ENCODE measurements at places on chromosomes 11 and 22. TPM values are rescaled to one million over a fixed set of nuclear protein-coding genes. Genes with fewer than 3 reads are reported as not detected.

OR51B6 gene
- total RNA-seq: not detected

DNA sequence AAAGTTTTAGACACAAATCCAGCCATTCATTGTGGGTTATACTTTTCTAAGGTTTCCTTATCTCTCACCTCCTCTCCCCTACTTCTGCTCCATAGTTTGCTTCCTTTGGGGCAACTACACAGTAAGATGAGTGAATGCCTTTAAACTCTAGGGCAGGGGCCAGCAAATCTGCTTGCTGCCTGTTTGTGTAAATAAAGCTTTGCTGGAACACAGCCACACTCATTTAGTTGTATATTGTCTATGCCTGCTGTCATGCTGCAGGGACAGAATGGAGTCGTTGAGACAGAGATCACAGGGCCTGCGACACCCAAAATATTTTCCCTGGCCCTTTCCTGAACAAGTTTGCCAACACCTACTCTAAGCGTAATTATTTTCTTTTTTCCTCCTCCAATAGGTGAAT lies 58.7 kb downstream of the TECTA start:
- DNase-seq: no peak

DNA sequence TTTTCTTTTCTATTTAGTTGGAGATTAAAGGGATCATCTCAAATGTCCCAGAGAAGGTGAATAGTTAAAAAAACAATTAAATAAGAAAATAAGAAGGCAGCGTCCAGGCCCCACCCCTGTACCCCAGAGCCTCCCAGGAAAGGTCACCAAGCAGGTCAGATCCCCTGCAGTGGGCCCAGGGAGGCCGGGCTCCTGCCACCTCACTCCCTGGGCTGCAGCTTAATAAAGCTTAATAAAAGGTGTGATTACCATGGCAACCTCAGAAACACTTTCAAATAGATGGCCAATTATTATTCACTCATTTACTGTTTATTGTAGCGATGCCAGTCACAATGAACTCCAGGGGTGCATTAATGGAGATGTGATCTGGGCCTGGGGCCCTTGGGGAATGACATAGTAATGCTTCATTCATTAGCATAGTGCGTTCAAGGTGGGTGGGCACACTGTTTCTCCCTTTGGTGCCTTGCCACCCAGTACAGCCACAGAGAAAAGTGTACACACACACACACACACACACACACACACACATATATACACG lies 386.2 kb downstream of the CADM1 start:
- no peak for DNase-seq

- no peak for DNase-seq
These were observed 61.0 kb downstream of the C22orf31 start for GRCh38 chr22:29000641-29001040.

MRGPRX3 gene
- not detected for total RNA-seq

DNA sequence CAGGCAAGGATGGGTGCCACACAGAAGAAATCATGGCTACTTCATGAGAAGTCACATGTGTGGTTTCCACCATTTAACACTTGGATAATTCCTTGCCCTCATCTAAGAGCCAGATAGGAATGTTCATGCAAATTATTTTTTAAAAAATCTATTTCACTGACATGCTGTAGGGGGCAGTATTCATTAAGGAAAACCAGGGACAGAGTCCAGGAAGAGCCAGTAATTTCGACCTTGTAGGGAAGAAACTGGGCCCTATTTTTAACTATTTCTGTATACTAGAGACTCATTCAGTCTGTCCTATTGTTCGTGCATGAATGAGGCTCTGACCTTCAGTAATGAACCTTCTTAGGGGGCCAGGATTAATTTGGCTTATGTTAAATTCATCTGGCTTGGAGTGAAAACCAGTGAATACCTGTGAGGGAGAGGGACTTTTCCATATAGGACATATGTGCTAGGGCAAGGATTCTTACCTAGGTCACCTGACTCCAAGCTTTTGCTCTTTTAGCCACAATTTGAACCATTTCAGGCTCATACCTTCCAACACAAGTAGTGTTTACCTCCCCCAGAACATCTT lies 192.7 kb downstream of the NAV2 start:
- no peak for DNase-seq

GRCh38 chr11:120186456-120186773 lies 24.4 kb upstream of the OAF start:
- no peak for DNase-seq

- no peak for DNase-seq
These were observed 50.8 kb downstream of the GRAMD1B start for GRCh38 chr11:123480882-123481281.

TEAD1 gene
- total RNA-seq: 0.26 TPM

GRCh38 chr11:6481924-6482275 lies 599 bp downstream of the TIMM10B start:
- no peak for DNase-seq

OR8D1 gene
- not detected for total RNA-seq

OR10AG1 gene
- total RNA-seq: not detected

GRCh38 chr11:12123273-12123672 lies 12.9 kb downstream of the MICAL2 start:
- no peak for DNase-seq

DNA sequence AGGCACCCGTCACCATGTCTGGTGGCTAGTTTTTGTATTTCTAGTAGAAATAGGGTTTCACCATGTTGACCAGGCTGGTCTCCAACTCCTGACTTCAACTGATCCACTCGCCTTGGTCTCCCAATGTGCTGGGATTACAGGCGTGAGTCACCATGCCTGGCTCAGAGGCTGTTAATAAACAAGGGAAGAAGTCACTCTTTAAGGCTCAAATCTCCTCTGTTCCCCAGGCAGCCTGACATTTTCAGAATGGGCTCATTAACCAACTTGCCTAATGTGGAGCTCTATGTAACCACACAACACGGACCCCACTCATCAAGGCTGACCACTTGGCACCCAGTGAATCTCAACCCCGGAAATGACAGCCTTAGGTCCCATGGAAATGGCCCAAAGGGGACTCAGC lies 24.1 kb downstream of the APOL3 start:
- DNase-seq: no peak

UBQLN3 gene
- not detected for total RNA-seq
